SK-N-SH treated with all-trans-retinoic acid at 6 μM for 48 hours (cell line): ENCODE measurements at places on chromosomes 5 and 9.

- ATAC-seq = no peak
Observed at GRCh38 chr9:77556396-77556795, 91.7 kb downstream of the GNA14 start.

DNA sequence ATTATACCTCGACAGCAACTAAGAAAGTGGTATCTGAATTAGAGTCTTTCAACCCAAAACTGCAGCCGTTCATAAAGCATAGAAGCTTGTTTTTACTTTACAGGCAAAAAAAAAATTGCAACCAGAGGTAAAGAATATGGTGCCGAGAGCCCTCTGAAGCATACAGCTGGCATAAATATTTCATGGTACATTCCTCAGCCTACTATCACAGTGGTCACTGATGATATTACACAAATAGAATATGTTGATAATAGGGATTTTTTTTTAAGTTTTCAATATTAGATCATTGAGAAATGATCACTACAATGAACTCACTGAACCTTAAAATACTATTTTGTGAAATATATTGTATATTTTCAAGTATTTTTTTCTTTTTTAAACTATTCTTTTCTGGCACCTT, 6.2 kb upstream of the SMC2 start:
- no peak for ATAC-seq

GRCh38 chr5:96483878-96484277, 50.8 kb upstream of the PCSK1 start:
- ATAC-seq = no peak; the same call in 2 of the 3 replicates

GRCh38 chr5:112227911-112228631, 191.0 kb downstream of the EPB41L4A start:
- peak; percentile 70 for ATAC-seq

DNA sequence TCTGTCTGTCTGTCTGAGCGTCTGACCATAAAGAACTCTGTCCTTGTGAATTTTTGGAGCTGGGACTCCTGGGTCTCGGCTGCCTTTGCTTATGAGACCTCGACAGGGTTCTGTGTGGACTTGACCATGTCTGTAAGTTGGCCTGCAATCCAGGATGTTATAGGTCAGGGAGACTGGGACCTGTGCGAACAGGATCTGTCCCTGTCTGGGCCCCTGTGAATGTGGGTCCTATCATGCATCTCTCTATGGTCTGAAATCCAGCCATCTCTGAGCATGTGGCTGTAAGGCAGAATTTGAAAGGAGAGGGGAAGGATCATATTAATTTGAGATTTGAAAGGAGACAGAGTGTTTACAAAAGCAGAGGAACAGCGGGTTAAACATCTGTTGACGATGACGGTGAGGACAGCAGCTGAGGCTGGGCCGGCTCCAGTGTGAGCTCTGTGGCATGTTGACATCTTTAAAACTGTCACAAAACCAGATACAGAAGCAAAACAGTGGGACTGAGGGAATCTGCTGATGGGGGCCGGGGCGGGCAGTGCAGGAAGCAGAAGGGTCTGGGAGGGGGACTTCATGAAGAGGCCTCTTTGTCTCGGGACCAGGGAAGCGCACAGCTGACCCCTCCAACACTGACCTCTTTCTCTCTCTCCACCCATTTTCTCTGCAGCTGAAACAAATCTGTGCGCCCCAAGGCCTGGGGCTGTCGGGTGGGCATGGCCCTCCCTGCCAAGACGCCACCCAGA, 19.1 kb upstream of the MVB12B start:
- no peak; the same call in 2 of the 3 replicates for ATAC-seq
